ENCODE measurements at places on chromosomes 3 and 15.

GRCh38 chr3:129087138-129087702 lies 26.6 kb downstream of the GP9 start:
- peak; percentile 73 for DNase-seq

DNA sequence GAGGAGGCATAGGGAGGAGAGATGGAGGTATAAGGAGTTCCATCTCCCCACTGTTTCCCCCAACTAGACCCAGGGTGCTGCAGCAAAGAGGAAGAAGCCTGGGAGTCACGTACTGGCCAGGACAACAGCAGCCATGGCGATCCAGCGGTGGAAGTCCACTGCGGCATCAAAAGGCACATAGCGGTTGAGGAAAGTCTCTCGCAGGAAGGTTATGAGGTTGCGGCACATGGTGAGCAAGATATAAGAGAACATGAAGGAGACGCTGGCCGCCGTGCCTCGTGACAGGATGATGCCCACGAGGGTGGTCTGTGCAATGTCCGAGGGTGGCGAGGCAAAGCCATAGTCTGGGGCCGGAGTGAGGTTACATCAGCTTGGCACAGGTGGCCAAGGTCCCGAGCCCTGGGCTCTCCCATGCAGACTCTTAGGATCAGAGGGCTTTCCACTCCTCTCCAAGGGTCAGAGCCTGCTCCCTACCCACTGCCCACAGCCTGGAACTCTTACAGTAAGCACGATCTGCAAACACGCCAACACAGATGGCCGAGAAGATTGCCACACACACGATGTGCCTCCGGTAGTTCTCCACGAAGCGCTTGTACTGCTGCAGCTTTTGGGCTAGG lies 14.3 kb downstream of the DUOX2 start:
- DNase-seq: no peak

- no peak for DNase-seq
These were observed 89.9 kb downstream of the ATP10A start for GRCh38 chr15:25773248-25773647.

- DNase-seq: no peak
These were observed 137.7 kb downstream of the FNDC3B start for GRCh38 chr3:172177046-172177445.

Data from left forelimb (tissue), 1 donor.